Astrocyte of the spinal cord (primary cell): ENCODE measurements at places on chromosomes 3 and 15.

DNA sequence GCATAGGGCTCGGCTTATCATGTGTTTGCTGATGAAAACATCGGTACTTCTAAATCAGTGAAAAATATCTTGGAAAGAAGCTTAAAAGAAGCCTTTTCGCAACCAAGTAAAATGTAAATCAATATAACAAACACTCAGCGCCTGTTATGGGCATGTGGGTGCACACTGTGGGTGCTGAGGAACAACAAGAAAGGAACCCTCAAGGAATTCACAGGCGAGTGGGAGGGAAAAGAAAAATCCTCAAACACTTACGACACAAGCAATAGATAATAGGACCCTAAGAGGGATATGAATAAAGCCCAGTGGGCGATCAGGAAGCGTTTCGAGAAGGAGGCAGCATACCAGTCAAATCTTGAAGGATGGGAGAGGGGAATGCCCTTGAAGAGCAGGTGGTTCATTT lies 21.9 kb downstream of the GLDN start:
- no peak for DNase-seq

DNA sequence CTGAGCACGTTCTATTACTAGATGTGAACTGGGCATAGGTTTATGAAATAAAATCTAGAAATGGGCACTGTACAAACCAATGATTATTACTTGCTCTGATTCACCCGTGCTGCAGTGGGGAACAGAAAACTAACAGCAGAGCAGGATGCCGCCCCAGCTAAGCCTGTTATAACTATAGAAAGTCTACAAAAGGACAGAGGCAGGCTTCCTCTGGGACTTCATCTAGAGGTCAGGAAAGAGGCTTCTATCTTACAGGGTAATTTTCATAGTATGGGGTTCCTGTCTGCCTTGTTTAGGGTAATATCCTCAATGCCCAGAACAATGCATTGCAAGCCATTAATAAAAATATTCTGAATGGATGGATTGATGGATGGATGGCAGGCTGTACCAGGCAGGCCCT lies 177.0 kb upstream of the TBL1XR1 start:
- no peak for DNase-seq

DNA sequence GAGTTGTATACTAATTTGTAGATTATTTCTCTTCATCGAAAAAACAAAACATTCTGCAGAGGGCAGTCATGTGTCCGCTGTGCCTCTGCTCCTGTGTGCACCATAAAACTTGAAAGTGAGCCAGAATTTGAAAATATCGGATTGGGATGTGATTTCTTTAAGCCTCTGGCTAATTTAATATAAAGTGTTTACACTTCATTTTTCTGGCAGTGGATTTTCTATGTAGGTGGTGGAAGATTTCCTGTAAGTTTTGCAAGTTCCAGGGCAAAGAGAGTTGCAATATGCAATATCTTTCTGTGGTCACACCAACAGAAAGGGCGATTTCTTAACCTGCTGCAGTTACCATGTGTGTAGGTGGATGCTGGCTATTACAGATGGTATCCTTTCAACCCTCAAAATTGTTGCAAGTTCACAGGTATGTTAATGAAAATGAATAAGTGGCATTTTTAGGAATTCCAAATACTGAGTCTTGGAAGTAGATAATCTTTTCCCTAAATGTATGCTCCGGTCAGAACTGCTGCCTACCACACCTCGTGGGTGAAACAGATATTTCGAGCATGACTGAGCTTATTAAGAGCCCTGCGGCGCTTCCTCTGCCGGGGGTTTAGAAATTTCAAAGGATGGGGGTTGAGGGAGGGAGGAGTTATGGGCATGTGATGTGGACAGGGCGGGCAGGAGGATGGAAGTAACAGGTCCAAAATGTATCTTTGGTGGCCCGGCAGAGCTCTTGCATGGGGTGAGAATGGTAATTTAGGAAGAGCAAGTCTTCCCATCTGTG lies 134.0 kb downstream of the PGPEP1L start:
- DNase-seq, result peak; percentile 88

GRCh38 chr3:11775493-11775892 lies 71.2 kb downstream of the TAMM41 start:
- no peak for DNase-seq

- no peak for DNase-seq
Observed at GRCh38 chr3:12648384-12648959, 15.4 kb downstream of the RAF1 start.

DNA sequence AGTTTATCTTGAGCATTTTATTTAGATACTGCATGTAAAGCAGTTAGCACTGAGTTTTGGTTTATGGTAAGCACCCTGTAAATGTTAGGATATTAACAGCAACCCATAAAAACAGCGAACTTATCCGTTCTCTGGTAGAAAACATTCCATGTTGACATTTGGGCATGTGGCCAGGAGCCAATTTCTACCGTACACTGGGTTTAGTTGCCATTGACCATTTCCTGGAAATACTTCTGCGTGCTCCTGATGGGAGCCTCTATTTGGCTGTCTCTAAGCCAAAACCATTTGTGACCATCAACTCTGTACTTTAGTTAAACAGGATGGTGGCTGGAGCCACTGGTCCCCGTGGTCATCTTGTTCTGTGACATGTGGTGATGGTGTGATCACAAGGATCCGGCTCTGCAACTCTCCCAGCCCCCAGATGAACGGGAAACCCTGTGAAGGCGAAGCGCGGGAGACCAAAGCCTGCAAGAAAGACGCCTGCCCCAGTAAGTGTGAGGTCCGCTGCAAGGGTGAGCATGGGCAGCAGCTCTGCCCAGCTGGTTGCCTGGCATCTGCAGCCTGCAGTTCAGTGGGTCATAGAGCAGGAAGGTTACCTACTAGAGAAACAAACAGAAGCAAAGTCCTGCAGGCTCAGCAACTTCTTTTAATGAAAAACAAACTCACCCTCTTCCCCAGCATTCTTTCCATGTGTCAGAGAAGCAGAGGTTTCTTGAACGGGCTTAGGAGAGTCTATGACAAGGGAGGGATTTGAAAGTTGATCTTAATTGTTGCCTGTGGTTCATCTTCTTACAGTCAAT lies 7.1 kb downstream of the THBS1 start:
- peak; percentile 16 for DNase-seq

DNA sequence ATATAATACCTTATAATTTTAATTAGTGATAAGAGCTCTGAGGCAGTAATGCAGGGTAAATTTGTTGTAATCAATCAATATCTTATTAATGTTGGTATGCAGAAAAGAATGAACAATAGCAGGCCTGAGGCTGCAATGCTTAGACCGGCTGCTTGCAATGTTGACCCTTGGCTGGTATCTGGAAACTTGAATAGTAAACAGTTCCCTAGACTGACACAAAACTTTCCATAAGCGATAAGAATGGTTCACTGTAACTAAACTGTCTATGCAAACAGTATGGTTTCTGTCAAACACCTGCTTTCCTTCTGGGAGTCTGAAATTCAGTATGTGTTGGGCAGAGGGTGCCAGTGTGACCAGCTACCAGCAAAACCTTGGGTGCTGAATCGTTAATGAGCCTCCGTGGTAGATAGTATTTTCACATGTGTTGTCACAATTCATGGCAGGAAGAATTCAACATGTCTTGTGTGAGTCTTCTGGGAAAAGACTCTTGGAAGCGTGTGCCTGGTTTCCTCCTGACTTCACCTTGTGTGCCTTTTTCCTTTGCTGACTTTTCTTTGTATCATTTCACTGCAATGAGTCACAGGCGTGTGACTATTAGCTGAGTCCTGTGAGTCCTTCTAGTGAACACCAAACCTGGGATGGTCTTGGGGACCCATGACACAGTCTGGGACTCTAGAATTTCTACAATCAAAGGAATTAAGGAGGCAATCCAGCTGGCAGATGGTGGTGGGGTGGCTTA lies 30.7 kb upstream of the CLRN1 start:
- peak; percentile 27 for DNase-seq

DNA sequence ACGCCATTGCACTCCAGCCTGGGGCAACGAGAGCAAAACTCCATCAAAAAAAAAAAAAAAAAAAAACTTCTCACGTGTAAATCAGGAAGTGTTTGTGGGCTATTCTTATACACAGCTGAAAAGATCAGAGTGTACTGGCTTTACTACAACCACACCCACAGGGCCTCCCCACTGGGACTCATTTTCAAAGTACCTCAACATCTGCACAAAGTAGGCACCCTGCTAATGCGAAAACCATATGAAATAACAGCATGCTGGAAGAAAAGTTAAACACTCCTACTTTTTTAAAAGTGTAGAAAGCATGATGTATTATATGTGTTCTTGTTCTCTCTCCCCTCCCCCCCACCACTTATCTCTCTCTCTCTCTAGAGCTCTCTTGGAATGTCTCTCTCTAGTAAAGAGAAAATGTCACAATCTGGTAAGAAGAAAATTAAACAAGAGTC lies 11.1 kb downstream of the UACA start:
- DNase-seq, result peak; percentile 76

- no peak for DNase-seq
Observed at GRCh38 chr3:195261925-195262324, 9.0 kb downstream of the XXYLT1 start.

- no peak for DNase-seq
Observed at GRCh38 chr3:160860346-160860745, 104.3 kb downstream of the PPM1L start.

DNA sequence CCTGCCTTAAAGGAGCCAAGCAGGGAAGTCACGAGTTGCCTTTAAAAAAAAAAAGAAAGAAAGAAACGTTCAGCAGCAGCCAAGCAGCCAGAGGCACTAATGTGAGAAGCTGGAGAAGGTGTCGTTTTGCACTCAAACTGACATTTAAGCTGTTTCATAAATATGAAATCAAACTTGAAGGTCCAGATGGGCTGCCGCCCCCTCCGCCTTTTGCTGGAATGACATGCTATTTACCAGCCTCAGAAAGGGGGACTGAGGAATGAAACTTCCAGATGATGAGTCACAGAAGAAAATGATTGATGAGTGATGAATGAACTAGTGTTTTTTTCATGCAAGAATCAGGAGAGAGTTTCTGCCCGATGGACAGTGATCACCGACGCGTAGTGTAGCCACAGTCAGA lies 396.8 kb downstream of the IGSF11 start:
- no peak for DNase-seq

DNA sequence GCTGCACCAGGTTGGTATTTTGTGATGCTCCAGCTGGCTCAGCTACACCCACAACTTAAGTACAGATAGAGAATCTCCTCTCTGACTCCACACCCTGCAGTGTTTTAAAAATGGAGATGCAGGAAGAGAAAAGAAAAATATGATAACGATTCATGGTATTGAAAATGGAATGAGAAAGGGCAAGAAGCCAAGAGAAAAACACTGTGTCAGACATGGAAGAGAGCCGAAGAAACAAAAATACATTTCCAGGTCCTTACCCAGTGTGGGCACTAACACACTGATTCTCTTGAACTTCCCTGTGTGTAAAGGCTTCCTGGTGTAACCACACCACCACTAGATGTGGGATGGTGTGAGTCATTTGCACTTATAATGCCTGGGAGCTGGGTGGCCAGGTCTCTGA lies 93.1 kb downstream of the GMPS start:
- DNase-seq, result peak; percentile 48

GRCh38 chr15:57573151-57573550 lies 18.6 kb upstream of the MYZAP start:
- no peak for DNase-seq

DNA sequence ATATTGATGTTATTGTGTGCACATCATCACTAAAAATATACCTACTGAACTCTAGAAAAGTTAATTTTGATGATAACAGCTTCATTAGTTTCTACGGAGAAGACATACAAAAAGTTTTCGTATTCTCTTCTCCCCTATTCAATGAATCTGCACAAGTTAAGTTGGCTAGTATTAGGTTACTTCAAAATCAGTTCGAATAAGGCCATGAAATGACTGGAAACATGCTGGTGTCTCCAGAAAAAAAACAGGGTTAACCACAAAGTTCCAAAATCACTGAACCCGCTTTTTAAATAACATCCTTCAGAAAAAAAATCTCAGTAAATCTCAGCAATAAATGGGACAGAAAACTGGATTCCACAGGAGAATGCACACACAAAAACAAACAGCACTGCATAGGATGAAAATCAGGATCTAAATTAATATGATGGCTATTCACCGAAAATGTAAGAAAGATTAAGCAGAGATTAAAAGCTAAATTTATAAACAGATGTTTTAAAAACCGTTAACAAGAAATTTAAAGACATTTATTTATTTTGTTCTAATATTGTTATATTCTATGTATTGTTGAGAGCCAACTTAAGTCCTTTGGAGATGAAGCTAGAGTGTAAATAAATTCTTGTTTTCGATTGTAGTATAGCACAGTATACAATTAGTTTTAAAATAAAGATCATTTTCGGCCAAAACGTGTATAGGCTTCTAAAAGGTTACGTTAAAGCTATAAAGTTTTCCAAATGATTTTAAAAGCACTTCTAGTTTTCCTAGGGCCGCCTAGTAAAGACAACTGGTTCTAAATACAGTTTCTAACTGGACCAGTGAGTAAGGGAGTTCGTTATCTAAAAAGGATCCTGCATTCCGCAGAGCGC lies 1.0 kb downstream of the IGSF11 start:
- DNase-seq, result no peak

DNA sequence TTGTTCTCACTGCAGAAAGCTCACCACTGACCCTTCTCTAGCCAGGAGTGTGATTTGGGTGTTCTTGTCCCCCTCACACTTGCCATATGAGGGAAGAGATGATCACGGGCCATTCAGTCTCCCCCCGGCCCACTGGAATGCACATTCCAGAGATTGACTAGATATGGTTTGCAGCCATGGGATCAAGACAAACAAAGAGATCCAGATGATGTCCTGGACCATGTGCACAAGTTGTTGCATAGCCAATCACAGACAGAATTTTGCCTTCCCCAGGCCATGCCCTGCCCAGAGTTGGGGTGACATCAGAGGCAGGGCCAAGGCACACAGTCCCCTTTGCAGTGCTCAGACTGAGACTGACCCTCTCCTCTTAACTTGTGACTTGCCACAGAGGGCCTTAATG lies 14.8 kb downstream of the MUC13 start:
- DNase-seq, result no peak

GRCh38 chr3:64354956-64355355 lies 129.7 kb upstream of the PRICKLE2 start:
- no peak for DNase-seq

DNA sequence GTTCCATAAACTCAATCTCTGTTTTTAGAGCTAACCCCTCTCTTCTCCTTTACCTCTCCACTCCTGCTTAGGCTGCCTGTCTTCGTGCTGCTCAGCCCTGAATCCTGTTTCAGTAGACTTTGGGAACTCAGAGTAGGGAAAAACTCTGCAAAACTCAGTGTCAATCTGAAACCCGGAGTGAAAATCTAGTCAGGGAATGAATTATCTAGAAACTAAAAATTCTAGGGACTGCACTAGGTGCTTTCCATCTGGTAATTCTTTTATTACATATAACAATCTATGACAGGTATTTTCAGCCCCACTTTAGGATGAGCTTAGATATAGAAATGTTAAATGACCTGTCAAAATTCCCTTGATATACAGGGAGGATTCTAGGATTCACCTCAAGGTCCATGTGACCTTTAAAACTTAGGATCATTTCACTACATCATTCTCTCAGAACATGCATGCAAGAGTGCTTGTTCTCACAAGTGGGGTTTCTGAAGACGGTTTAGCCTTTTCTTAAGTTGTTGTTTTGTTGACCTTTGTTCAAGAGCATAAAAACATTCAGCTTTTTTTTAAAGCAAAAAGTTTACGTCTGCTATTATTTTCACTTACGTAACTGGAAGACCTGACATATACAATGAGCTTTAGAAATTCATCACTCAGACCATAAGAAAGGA lies 108.2 kb upstream of the MBNL1 start:
- DNase-seq, result no peak

GRCh38 chr3:168081171-168081771 lies 14.5 kb downstream of the GOLIM4 start:
- no peak for DNase-seq
